ENCODE measurements at places on chromosomes 5 and 9. TPM values are rescaled to one million over a fixed set of nuclear protein-coding genes. Genes with fewer than 3 reads are reported as not detected.

DNA sequence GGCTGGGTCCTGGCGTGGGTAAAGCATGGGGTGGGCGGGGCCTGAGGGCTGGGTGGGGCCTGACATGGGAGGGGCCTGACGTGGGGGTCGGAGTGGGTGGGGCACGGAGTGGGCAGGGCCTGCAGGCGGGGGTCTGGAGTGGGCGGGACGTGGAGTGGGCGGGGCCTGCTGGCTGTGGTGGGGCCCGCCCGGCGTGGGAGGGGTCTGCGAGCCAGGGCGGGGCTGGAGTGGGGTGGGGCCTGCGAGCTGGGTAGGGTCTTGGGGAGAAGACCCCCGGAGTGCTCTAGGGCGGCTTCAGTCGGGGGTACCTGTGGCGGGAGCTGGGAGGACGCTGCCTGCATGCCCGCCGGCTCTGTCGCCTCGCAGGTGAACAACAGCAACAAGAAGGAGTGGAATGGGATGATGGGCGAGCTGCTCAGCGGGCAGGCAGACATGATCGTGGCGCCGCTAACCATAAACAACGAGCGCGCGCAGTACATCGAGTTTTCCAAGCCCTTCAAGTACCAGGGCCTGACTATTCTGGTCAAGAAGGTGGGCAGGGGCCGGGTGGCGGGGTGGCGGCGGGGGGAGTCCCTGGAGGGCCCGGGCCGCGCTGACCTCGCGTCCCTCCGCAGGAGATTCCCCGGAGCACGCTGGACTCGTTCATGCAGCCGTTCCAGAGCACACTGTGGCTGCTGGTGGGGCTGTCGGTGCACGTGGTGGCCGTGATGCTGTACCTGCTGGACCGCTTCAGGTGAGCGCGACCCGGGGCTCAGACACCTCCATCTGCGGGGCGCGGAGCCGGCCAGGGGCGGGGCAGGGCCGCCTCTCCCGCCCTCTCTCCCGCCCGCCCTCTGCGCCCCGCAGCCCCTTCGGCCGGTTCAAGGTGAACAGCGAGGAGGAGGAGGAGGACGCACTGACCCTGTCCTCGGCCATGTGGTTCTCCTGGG is 8.0 kb downstream of the LRRC26 start:
- DNase-seq, result no peak

DNA sequence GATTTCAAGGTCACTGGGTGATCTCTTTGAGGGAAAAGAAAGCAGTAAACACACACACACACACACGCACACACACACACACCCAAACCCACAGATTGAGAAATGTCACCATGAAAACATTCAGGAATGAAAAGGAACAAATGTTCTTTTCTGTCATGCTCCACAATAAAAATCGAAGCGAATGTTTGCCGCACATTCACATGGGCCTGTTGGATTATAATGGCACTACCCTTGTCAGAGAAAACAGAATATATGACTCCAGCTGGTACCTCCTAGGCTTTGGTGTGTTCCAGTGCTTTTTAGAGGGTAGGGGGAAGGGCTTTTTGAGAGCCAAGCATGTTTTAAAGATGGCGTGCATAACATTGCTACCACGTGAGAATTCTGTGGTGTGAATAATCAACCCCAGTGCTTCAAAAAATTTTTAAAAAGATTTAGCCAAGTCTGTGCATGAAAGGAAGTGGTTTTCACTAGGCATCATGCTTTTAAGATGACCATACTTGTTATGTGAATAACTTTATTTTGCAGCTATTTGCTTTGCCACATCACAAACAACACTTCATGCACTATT is 120.8 kb upstream of the ZNF608 start:
- no peak for DNase-seq

DNA sequence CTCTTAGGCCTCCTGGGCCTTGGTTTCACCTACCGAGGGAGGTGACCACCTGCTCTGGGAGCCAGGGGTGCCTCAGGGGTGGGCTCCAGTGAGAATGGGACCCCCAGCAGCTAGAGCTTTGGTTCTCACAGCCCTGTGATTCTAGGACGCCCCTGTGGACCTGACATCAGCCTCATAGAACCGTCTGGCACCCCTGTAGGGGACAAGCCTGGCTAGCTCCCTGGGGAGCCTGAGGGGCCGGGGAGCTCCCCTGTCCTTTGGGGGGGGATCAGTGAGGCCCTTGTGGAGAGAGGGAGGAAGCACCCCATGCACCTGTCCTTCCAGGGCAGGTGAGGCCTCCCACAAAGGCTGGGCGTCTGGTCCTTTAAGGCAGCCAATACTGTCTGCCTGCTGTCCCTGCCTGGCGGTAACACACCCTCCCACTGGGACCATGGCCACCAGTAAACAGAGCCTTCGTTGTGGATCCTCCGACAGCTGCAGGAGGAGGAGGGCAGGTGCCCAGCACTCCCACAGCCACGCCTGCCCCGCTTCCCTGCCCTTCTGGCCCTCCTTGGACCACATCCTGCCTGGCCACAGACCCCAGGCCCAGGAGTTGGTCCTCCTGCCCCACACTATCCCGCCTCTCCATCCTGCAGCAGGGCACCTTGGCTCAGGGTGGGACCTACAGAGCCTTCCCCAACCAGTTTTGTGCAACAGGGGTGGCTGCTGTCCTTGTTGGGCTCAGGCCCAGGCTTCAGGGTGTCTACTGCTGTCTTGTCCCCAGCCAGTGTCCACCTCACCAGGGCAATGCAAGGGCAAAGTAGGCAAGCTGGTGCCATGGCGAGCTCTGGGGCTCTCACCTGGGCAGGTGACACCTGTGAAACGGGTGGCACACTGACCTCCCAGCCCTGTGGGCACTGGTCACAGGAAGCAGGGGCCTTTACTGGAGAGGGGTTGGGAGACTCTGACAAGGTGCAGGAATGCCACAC is 3.0 kb upstream of the TUBB4B start:
- DNase-seq, result no peak

DNA sequence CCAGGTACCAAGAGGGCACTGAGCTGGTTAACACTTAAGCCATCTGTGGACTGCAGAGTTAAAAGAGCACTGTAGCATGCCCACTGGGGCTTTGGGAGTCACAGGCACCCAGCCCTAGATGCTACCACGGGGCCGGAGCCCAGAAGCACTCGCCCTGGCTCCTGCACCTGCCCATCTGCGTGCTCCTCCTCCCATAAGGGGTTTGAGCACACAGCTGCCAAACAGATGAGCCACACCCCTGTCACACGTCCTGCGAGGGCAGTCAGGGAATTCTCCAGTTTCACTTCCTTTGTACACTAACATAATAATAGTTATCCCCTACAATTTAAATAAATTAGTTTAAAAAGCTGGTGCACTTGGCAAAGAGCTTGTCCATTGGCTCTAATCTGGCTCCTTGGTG is 4.5 kb upstream of the PCA3 start:
- DNase-seq, result no peak

DNA sequence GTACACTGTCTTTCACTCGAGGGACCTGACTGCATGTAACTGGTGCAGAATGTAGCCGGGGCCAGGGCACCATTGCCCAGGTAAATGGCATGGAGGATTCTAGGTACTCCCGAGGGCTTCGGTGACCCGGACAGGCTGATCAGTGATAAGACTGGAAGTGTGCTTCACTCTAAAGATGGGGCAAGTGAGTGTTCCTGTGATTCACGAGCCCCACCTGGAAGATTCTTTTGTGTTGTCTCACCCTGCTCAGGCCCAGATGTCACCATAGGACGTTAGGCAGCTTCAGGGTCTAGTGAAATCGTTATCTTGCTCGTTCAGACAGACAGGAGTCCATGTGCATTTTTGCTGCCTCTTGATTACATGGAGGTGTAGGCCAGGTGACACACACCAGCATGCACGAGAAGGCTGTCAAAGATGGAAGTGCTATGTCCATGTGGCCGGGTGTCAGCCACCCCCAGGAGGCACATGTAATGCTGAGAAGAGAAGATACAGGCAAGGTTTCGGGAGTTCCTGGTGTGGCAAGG is 73.9 kb downstream of the WNK2 start:
- no peak for DNase-seq

- DNase-seq, result no peak
These were observed 8.6 kb upstream of the ZDHHC11 start for GRCh38 chr5:859391-859790.

DNA sequence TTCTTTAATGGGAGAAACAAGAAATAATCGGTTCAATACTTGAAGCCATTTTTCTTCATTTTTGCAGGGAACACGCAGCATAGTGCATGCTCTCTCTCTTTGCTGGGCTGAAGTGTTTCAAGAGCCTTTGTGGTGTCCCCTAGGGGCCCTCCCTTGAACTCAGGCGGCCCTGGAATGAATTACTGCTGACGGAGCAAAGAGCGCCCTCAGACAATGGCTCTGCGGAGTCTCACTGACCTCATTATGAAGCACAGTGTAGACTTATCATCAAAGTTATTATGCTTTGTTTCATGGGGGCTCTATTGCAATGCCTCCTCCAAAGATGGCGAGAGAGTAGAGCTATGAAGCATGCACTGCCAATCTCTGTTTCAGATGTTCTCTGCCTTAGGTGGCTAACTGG is 64.8 kb upstream of the ADCY2 start:
- no peak for DNase-seq

GRCh38 chr9:118836891-118837290 is 532.3 kb downstream of the BRINP1 start:
- DNase-seq, result no peak

DNA sequence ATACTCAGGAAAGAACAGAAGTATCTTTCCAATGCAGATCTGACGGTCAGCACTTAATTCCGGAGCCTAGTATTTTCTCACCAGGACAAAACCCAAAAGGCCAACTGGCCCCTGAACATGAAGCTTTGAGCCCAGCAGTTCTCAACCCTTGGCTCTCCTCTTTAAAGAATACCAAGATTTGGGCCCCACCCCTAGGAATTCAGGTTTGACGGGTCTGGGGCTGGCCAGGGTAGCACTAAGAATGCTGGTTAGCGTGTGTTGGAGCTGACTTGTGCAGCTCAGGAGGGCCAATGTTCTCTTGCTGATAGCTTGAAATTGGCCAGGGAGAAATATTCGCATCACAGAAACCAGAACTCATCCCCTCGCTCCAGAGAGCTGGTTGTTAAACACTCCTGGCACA is 88.3 kb upstream of the PTCH1 start:
- no peak for DNase-seq

The LECT2 gene
- polyA plus RNA-seq, result 2.3 TPM

The MRNIP gene
- polyA plus RNA-seq, result 34.9 TPM

The PLEKHG4B gene
- polyA plus RNA-seq, result 14.6 TPM

Measured in renal cortex interstitium (tissue), 15 donors.